ENCODE measurements at places on chromosomes 2 and 18. TPM values are rescaled to one million over a fixed set of nuclear protein-coding genes. Genes with fewer than 3 reads are reported as not detected.
A peak's percentile ranks its signal among the peaks of the same experiment; 100 is the strongest.

GRCh38 chr18:76441668-76442412 lies 53.2 kb downstream of the ZNF516 start:
- no peak for DNase-seq

- DNase-seq: peak; percentile 97
Measured at GRCh38 chr2:241701399-241702154, at the start of gene ING5. TSS of gene ING5 (plus strand) at chr2:241702039. CDS start at chr2:241702066, 27 bp downstream.

DNA sequence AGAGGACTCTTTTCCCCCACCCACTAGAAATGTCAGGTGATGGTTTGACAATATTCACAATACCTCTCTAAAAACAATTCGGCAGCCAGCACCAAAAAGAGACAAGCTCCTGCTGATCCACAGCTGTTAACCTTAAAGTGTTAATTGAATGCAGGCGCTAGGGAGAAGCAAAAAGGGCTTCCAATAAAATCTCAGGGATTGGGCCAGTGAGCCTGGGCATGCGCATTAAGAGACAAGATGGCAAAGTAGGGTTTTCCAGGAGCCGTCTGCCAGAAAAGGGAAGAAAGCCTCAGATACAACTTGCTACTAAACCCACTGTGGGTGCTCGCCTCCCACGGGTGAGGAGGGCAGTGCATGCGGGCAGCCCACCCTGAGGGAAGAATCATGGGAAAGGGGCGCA lies 98.8 kb downstream of the HS6ST1 start:
- no peak for DNase-seq

- DNase-seq: no peak
Measured at GRCh38 chr18:68841301-68841700, 43.4 kb downstream of the CCDC102B start.

OSBPL6 gene
- total RNA-seq: 2.0 TPM
